ENCODE measurements at places on chromosomes 6 and 20.
A peak's percentile ranks its signal among the peaks of the same experiment; 100 is the strongest.

DNA sequence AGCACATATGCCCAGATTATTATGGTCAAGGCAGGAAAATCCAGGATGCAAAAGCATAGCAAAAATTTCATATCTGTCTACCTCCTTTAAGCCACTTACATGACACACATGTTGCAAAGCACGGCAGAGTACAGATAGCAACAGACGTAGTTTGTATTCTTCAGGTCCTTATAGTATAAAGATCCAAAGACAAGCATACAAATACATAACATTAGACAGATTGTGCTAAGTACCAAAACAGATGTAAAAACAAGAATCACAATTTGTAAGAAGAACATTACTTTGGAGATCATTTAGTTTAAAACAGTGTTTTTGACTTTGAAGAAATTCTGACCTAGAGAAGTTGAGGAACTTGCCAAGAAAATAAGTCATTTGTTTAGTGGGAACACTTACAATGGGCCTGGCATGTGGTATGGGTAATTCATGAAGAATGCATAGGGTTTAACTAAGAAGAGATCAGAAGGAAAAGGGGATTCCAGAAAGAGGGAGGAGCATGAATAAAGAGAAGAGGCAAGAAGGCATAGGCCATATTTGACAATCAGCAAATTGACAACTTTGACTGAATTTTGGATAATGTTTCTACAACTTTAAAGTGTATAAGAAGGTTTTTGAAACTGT lies 30.6 kb upstream of the LMBRD1 start:
- no peak for DNase-seq

DNA sequence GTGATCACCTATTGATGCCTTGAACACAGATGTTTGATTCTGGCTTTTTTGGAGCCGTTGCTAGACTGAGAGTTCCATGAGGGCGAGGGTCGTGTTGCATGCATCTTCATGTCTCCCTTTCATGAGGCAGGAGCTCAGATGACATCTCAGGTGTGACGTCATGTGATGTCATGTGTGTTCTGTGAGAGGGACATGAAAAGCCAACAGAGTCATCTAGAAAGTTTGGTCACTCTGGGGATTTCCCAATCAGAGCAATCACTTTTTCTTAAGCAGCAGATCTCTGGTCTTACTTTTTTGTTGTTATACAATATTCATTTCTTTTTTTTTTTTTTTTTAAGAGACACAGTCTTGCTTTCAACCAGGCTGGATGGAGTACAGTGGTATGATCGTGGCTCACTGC lies 411.8 kb downstream of the PREX1 start:
- DNase-seq = no peak

GRCh38 chr6:110178626-110179405 lies 654 bp downstream of the WASF1 start:
- DNase-seq = no peak

GRCh38 chr6:45881705-45882467 lies 133.8 kb downstream of the CLIC5 start:
- no peak for DNase-seq

DNA sequence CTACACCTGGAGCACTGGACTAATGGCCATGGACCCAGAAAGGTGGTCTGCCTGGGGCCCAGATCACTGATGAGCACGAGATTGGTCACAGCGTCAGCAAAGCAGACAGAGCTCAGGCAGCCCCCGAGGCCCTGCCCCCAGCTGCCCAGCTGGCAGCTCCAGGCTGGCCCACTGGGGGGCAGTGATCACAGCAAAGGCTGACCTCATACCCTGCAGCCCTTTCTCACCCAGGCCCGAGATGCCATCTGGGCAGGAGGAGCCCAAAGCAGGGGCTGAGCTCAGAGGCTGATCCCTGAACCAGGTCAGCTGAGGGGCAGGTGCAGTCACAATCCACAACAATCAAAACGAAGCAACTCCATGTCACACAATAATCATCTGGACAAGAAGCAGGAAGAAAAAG lies 4.1 kb downstream of the MAP1LC3A start:
- DNase-seq = no peak

GRCh38 chr6:169016758-169017157 lies 236.9 kb downstream of the THBS2 start:
- no peak for DNase-seq

DNA sequence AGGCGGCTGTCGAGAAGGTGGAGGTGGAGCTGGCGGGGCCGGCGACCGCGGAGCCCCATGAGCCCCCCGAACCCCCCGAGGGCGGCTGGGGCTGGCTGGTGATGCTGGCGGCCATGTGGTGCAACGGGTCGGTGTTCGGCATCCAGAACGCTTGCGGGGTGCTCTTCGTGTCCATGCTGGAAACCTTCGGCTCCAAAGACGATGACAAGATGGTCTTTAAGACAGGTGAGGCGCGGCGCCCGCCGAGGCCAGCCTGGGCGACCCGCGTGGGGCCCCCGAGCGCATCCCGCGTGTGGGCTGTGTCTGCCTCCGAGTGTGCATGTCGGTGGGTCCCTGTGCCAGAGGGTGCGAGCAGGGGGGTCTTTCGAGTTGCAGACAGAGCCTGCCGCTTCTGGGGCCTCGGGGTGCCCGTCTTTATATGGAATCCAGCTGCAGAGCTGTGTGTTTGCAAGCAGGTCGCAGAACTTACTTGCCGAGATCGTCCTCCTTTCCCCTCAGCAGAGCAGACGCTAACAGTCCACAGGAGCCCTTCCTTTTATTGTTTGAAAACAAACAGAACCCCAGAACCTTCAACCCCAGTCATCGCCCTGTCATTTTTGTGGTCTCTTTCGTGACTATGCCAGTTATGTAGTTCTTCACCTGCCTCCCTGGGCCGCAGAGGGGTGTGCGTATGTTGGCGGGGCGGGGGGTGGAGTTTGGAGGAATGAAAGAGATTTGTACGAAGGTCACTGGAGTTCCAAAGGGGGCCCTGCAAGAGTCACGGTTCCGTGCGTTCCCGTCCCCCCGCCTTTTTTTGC lies 766 bp downstream of the SLC16A10 start:
- DNase-seq = no peak

DNA sequence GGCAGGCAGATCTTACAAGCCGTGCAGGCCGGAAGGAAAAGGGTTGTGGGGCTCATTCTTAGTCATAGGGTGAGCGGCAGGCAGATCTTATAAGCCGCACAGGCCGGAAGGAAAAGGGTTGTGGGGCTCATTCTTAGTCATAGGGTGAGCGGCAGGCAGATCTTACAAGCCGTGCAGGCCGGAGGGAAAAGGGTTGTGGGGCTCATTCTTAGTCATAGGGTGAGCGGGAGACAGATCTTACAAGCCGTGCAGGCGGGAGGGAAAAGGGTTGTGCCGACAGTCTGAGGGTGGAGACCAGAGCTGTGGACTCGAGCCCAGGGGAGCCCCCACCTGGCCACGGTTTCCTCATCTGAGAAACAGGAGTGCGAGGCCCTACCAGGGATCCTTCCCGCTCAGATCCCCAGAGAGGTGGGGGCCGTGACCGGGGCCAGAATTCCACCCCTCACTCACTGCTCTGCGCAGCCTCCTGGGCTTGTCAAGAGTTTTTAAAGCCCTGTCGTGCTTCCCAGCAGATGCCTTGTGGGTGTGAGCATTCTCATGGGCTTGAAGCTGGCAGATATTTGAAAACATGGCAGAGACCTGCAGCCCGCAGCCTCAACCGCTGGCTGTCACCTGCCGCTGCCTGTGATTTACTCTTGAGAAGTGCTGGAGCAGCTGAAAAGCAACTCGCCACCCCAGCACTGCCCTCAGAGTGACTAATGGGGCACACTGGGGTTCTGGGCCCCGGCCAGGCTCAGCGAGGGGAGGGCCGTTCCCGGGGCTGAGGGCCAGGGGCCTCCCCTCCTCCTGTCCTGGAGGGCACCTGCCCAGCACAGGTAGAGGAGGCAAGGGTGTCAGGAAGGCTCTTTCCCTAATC lies 31.9 kb downstream of the NTSR1 start:
- DNase-seq = peak; percentile 92

Measured in H54 (cell line).